ENCODE measurements at places on chromosomes 13 and 19. TPM values are rescaled to one million over a fixed set of nuclear protein-coding genes. Genes with fewer than 3 reads are reported as not detected.

Gene CYP2S1
- total RNA-seq, result 2.2 TPM

DNA sequence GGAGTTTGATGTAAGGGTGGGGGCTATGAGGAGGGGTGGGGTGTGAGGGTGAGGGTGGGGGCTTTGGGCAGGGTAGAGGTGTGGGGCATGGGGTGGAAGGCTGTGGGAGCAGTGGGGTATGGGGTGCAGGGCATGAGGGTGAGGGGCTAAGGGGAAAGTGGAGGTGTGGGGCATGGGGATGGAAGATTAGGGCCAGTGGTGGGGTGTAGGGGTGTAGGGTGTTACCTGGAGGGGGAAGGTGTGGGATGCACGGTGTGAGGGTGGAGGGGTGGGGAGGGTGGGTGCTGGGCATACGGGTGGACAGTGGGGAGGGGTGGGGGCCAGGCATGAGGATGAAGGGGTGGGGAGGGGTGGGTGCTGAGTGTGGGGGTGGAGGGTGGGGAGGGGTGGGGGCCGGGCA is 22.9 kb upstream of the RASA3 start:
- DNase-seq, result no peak

DNA sequence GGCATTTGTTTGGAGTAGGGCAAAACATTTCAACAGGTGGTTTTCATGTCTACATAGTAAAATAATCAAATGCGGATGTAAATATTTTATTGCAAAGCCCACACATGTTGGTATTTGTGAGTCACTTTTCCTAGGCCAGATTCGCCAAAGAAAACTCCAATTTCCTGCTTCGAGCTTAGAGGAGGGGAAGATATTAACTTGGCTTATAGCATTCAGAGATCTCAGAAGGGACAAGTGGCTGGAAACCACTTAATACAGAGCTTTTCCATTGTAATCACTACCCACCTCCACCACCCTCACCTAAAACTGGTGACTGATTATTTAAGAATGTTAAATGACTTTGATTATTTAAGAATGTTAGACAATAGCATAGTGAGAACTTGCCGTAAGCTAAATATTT is 530.6 kb upstream of the SPRY2 start:
- no peak for DNase-seq

Gene SIAH3
- total RNA-seq, result not detected

Gene PCP2
- total RNA-seq, result not detected

DNA sequence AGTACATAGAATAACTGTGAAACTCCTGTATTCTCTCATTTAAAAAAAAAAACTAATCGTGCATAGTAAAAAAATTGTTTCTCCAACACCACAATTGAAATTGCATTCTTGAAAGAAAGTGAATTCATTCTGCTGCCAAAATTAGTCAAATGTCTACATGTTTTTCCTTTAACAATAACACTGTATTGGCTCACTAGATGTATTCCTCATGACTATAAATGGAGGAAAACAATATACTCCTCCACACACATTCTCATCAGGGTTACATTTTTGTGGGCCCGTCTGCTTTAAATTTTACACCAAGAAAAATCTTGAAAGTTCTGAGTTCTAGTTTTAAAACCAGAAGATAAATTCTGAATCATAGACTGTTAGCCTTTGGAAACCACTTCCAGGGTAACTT is 233.6 kb downstream of the KLF12 start:
- DNase-seq, result no peak

DNA sequence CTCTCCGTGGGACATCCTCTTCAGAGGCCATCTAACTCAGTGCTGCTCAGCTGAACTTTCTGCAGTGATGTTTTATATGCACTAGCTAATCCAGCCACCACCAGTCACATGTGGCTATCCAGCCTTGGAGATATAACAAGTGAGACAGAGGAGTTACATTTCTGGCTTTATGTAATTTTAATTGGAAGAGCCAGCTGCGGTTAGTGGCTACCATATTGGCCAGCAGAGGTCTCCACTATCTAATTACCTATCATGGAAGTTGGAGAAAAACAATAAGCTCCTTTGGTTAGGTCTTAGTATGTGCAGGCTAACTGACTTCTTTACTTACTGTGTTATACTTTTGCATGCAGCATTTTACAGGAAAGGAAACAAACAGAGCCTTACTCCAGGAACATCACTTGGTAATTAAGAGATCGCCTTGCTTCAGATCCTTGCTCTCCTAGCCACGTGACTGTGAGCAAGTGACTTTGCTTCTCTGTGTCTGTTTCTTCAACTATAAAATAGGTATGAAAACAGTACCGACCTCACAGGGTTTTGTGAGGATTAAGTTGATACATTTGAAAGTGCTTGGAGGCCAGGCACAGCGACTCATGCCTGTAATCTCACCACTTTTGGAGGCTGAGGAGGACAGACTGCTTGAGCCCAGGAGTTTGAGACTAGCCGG is 1.6 kb upstream of the KLK10 start:
- DNase-seq, result no peak

GRCh38 chr19:39671739-39672363 is 16.1 kb downstream of the LGALS16 start:
- no peak for DNase-seq

DNA sequence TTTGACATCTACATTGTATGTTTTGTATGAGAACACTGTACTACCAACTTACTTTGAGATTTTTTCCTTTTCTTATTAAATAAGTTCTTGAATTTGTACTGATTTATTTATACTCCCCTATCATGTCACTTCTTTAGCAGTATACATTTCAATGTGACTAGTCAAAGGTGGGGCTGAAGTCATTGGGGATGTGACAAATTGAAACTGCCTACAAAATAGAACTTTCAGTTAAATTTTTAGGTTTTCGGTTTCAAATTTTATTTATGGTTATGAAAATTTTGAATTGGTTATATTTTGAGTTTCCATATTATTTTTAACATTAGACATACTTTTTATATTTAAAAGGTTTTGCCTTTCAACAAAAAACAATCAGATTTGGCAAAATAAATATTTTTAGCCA is 221.6 kb downstream of the NBEA start:
- no peak for DNase-seq

Gene KLK4
- not detected for total RNA-seq

DNA sequence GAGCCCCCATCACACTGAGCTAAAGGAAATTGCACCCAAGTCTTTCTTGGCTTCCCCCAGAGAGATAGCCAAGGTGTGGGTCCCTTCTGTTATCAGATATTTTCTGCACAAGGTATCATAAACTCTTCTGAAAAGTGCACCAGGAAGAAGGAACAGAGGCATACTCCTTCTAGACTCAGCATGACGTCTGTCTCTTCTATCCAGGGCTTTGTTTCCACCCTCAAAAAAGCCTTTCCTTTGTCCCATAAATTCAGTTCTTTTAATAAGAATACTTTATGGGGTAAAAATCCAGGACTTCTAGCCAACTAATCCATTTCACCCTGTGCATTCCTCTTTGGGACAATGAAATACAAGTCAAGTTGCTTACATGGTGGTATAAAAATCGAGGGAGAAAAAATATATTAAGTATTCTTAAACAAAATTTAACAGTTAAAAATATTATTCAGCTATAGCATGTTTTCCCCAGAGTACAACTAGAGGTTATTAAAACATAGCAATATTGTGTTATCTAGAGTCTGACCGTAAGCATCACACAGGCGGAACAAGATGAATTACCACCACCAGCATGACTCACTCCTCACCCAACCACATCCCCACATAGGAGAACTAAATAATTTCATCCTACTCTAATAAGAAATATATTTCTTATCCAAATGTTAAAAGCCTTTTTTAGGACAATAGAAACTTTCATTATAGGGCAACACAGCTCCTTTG is 79.9 kb upstream of the GPC6 start:
- DNase-seq, result no peak

Gene ETV2
- 0.74 TPM for total RNA-seq

GRCh38 chr13:59414006-59414405 is 749.7 kb downstream of the DIAPH3 start:
- no peak for DNase-seq

DNA sequence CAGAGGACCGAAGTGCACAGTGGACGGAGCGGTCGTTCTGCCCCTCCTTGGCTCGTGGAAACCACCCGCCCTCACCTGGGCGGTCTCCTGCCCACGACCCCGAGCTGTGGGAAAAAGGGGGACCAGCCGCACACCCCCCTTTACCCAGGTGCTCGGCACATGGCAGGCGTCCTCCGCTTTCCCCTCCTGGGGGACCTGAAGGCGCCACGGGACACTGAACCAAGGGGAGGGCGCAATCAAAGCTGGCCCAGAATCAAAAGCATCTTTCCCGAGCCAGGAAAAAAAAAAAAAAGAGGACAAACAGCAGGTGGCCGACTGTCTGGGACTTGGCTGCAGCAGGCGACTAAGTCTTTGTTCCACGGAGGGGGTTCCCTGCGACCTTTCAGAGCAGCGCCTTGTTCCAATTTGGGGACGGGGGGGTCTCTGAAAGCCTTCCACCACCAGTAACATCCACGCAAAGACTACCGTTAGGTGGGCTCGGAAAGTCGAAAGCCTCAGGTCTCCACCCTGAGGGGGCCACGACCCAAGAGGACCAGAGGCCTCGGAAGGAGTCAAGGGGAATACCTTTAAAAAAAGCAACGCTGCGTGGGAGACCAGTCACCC is 1.1 kb downstream of the MBD3 start:
- DNase-seq, result no peak

GRCh38 chr19:5417495-5418436 is 37.5 kb upstream of the ZNRF4 start:
- DNase-seq, result no peak

GRCh38 chr13:92602560-92602959 is 624.0 kb upstream of the GPC6 start:
- DNase-seq, result no peak

GRCh38 chr13:26112843-26113242 is 61.0 kb upstream of the SHISA2 start:
- no peak for DNase-seq

Gene TNFAIP8L1
- total RNA-seq, result 6.9 TPM

Gene EHD2
- 327 TPM for total RNA-seq

Gene RGCC
- total RNA-seq, result 205 TPM

Gene C19orf38
- total RNA-seq, result 4.4 TPM
